Endothelial cell of umbilical vein (primary cell): ENCODE measurements at places on chromosomes 4 and X. TPM values are rescaled to one million over a fixed set of nuclear protein-coding genes. Genes with fewer than 3 reads are reported as not detected.
A peak's percentile ranks its signal among the peaks of the same experiment; 100 is the strongest.

DNA sequence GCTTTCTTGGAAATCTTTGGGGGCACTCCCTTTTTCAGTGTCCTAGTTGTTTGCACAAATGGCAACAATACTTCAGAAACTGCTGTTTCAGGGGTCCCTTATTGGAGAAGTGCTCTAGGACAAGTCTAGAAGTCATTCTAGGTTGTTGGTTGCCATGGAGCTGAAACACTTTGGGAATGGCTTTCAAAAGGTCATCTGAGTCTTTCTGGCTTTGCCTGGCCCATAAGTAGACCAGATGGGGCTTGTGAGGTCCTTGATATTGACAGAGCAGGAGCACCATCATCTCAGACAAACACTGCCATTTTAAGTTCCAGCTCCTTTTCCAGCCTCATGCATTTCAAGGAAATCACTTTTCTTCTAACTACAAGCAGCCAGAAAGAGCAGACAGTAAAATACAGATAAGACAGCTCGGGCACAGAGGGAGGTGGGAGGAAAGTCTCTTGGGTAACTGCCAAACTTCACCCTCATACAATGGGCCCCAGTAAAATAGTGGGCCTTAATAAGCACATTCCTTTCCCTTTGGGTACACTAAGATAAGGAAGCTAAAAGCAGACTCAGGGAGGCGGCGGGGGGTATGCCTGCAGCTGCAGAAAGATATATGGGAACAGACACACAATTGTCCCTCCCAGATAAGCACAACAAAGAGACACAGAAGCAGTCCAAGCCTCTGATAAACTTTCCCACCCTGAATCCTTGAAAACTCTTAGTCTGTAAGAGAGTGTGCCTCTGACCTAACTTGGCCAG, 8.5 kb upstream of the NXF3 start:
- no peak overlapping the region for H3K4me3 ChIP-seq
- no peaks in the 10 kb centered on the region for H3K4me1 ChIP-seq
- H3K36me3 ChIP-seq = no peaks in the 10 kb centered on the region

- no peaks in the 10 kb centered on the region for H3K27me3 ChIP-seq
- no peak overlapping the region for H3K4me3 ChIP-seq
- no peak overlapping the region for H3K27ac ChIP-seq
- H3K4me1 ChIP-seq = no peaks in the 10 kb centered on the region
- no peaks in the 10 kb centered on the region for H3K36me3 ChIP-seq
- DNase-seq = no peak
Measured at GRCh38 chrX:20441123-20441522, 174.4 kb upstream of the RPS6KA3 start.

- no peaks in the 10 kb centered on the region for H3K36me3 ChIP-seq
- no peaks in the 10 kb centered on the region for H3K27me3 ChIP-seq
- no peaks in the 10 kb centered on the region for H3K4me1 ChIP-seq
- no peak overlapping the region for H3K27ac ChIP-seq
- no peak overlapping the region for H3K4me3 ChIP-seq
- DNase-seq = no peak
Measured at GRCh38 chrX:129784371-129784770, 4.6 kb downstream of the SASH3 start.

GRCh38 chr4:141348573-141348972, 127.9 kb downstream of the ZNF330 start:
- no peaks in the 10 kb centered on the region for H3K27me3 ChIP-seq
- no peak overlapping the region for H3K4me3 ChIP-seq
- peak overlapping the region; percentile 48 for H3K27ac ChIP-seq
- no peaks in the 10 kb centered on the region for H3K36me3 ChIP-seq
- H3K4me1 ChIP-seq = peaks cover 39% of the 10 kb centered on the region

Gene PF4V1
- polyA plus RNA-seq = not detected in 2 replicates

DNA sequence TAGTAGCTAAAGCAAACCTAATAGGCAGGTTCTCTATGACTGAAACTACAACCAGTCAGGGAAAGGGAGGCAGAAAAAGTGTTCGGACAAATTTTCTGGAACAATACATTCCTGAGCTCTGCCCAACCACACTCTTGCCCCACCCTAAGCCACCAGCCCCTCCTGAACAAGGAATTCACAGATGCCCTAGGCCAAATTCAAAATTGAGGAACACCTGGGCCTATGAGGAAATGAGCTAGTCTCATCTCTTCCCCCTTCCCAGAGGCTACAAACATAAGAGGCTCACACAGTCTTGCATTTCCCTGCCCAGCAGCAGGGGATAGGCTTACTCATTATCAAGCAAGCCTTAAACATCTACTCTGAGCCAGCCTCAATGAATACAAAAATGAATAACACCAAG, 284.7 kb downstream of the ZNF674 start:
- H3K27ac ChIP-seq = no peak overlapping the region
- DNase-seq = no peak
- no peaks in the 10 kb centered on the region for H3K4me1 ChIP-seq
- H3K36me3 ChIP-seq = no peaks in the 10 kb centered on the region

DNA sequence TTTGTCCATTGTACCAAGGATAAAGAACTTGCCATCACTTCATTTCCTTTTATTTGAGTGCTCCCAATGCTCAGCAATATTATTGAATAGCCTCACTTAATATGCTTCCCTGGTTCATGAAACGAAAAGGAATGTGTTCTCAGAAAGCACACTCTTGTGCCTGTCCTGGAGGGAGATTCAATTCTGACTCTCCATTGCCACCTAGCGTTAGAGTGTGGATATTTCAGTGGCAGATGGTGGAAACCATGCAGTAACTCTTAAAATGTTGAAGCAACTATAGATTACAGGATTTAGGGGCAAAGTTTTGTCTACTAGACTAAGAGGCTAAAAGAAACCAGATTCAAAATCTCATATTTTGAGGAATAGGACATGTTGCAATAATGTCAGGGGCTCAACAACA, 36.0 kb downstream of the GAB3 start:
- H3K27ac ChIP-seq = no peak overlapping the region
- H3K36me3 ChIP-seq = no peaks in the 10 kb centered on the region
- peaks cover 40% of the 10 kb centered on the region for H3K4me1 ChIP-seq
- H3K27me3 ChIP-seq = no peaks in the 10 kb centered on the region
- peak; percentile 62 for DNase-seq

GRCh38 chr4:173243917-173244658, 75.5 kb downstream of the GALNT7 start:
- DNase-seq = no peak
- H3K27me3 ChIP-seq = no peaks in the 10 kb centered on the region
- peaks cover 6% of the 10 kb centered on the region for H3K4me1 ChIP-seq
- H3K4me3 ChIP-seq = no peak overlapping the region
- no peaks in the 10 kb centered on the region for H3K36me3 ChIP-seq

DNA sequence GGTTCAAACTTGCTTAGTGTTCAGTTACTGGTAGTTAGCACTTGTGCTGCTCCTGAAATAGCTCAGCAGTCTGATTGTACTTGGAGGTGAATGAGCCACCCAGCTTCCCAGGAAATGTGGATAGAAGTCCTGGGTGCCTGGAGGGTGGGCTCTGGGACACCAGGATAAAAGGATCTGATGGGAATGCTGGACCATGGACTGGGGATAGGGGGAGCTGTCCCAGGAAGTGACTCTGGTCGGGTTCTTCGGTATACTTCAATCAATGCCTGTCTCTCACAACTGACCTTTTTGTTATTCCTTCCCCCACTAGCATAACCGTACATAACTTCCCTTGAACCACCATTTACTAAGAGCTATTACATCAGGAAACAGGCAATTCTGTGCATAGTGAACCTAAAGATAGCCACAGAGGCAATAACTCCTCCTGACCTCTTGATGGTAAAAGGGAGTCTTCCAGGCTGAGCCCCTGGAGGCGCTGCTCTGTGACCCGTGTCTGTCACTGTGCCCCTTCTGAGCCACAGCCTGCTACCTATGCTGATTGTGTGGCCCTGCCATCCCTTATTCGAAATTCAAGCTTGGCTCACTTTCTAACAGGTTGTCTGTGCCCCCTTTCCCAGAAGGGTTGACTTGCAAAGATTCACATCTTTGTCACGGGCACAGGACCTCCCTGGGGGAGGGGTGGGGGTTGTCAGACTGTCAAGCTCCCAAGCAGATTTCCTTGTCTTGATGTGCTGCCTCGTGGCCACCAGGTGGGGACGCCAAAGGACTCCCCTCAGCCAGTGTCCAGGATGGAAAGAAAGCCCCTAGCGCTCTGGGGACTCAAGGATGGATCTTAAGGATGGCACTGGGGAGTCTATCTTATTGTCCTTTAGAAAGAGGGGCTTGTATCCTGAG, 24.5 kb upstream of the WDR1 start:
- no peak for DNase-seq
- no peaks in the 10 kb centered on the region for H3K36me3 ChIP-seq
- no peaks in the 10 kb centered on the region for H3K4me1 ChIP-seq
- no peak overlapping the region for H3K4me3 ChIP-seq
- no peak overlapping the region for H3K27ac ChIP-seq

- H3K4me3 ChIP-seq = peak overlapping the region; percentile 31
- peaks cover 7% of the 10 kb centered on the region for H3K4me1 ChIP-seq
- H3K36me3 ChIP-seq = no peaks in the 10 kb centered on the region
- no peak overlapping the region for H3K27ac ChIP-seq
- H3K27me3 ChIP-seq = peaks cover 2% of the 10 kb centered on the region
- DNase-seq = peak; percentile 2
Measured at GRCh38 chrX:84186603-84187532, 1.1 kb downstream of the RPS6KA6 start.

Gene RRH
- polyA plus RNA-seq = 0.11 TPM in 2 replicates

Gene CXCR3
- not detected in 2 replicates for polyA plus RNA-seq

- H3K4me1 ChIP-seq = no peaks in the 10 kb centered on the region
- peak; percentile 15 for DNase-seq
- no peak overlapping the region for H3K4me3 ChIP-seq
- no peaks in the 10 kb centered on the region for H3K36me3 ChIP-seq
- no peaks in the 10 kb centered on the region for H3K27me3 ChIP-seq
- no peak overlapping the region for H3K27ac ChIP-seq
Measured at GRCh38 chrX:13899607-13900006, 82.7 kb upstream of the GPM6B start.

- peaks cover 7% of the 10 kb centered on the region for H3K27me3 ChIP-seq
- H3K36me3 ChIP-seq = no peaks in the 10 kb centered on the region
- no peak overlapping the region for H3K27ac ChIP-seq
- H3K4me3 ChIP-seq = no peak overlapping the region
- no peaks in the 10 kb centered on the region for H3K4me1 ChIP-seq
- DNase-seq = no peak
Measured at GRCh38 chr4:176443117-176443516, 123.4 kb downstream of the SPCS3 start.

- no peak for DNase-seq
- H3K27ac ChIP-seq = peak overlapping the region; percentile 20
- H3K27me3 ChIP-seq = no peaks in the 10 kb centered on the region
- H3K36me3 ChIP-seq = no peaks in the 10 kb centered on the region
- H3K4me1 ChIP-seq = peaks cover 9% of the 10 kb centered on the region
Measured at GRCh38 chrX:10166248-10166716, 9.5 kb downstream of the CLCN4 start.

GRCh38 chr4:154714339-154715040, 29.3 kb upstream of the LRAT start:
- H3K27ac ChIP-seq = no peak overlapping the region
- H3K27me3 ChIP-seq = no peaks in the 10 kb centered on the region
- H3K4me1 ChIP-seq = no peaks in the 10 kb centered on the region
- H3K4me3 ChIP-seq = no peak overlapping the region
- DNase-seq = no peak
- no peaks in the 10 kb centered on the region for H3K36me3 ChIP-seq

GRCh38 chr4:37758226-37758625, 68.3 kb upstream of the PGM2 start:
- DNase-seq = peak; percentile 33
- no peak overlapping the region for H3K27ac ChIP-seq
- peaks cover 7% of the 10 kb centered on the region for H3K27me3 ChIP-seq

Gene ALB
- not detected in 2 replicates for polyA plus RNA-seq

- DNase-seq = no peak
- no peaks in the 10 kb centered on the region for H3K4me1 ChIP-seq
- no peak overlapping the region for H3K4me3 ChIP-seq
- no peaks in the 10 kb centered on the region for H3K27me3 ChIP-seq
Measured at GRCh38 chr4:635851-636627, 10.7 kb downstream of the PDE6B start.

DNA sequence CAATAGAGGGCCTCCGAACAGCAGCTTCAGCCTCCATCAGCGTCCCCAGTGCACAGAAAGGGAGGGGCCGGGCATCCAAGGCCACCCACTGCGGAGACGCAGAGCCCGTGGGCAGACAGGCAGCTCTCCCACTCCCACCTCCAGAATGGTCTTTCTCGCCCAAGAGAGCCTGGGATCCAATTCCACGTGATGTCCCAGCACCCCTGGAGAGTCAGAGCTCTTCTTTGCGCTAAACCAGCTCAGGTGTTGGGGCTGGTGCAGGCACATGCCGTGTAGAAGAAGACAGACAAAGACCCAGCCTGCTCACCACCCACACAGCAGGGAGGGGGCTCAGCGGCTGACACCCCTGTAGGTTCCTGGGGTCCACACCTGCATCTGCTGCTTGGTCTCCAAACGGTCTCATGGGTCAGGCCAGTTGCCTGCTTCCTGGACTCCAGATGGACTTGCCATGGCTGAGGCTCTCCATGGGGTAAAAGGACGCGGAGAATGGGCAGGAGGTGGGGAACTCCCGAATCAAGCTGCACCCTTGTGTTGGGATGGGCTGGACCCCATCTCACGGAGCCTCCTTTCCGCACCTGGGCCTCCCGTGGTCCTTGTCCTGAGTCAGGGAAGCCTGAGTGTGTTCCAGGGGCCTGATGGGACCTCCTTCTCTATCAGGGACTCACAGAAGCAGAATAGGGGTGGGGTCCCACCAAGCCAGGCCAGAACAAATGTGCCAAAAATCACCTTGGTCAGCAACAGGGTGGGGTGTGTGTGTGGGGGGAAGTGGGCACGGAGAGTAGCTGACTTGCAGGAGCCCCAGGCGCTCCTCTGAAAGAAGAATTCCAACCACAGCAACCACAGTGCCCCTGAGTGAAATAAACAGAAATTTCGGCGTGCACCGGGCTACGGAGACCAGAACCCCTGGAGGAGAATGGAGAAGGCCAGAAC, 11.6 kb upstream of the ASMTL start:
- no peak overlapping the region for H3K4me3 ChIP-seq
- peaks cover 12% of the 10 kb centered on the region for H3K4me1 ChIP-seq
- no peak for DNase-seq
- no peak overlapping the region for H3K27ac ChIP-seq

DNA sequence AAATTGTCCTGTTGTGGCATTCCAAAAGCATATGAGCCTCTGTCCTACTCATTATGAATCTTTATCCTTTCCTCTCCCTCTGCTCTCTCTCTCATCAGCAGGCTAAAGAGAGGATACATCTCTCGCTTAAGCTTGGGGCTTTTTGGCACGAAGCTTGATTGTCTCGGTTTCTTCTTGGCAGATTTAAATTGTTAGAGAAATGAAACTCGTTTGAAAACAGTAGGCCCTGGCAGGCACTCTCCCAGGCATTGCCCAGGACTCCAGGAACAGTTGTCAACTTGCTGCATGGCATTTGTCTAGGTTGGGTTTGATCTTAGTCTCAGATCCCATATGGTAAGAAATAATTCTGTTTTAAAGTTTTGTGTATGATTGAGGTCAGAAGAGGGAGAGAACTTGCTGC, 35.5 kb downstream of the NAA11 start:
- H3K4me3 ChIP-seq = no peak overlapping the region
- no peak for DNase-seq
- H3K27me3 ChIP-seq = no peaks in the 10 kb centered on the region
- H3K36me3 ChIP-seq = no peaks in the 10 kb centered on the region
- no peak overlapping the region for H3K27ac ChIP-seq
